ENCODE measurements at places on chromosomes 5 and 9.
A peak's percentile ranks its signal among the peaks of the same experiment; 100 is the strongest.

- DNase-seq: no peak
Measured at GRCh38 chr9:19373527-19373926, 6.5 kb downstream of the RPS6 start.

GRCh38 chr5:169742771-169743296 is 105.8 kb downstream of the DOCK2 start:
- DNase-seq: no peak

GRCh38 chr5:35263266-35263877 is 33.1 kb upstream of the PRLR start:
- DNase-seq: no peak

DNA sequence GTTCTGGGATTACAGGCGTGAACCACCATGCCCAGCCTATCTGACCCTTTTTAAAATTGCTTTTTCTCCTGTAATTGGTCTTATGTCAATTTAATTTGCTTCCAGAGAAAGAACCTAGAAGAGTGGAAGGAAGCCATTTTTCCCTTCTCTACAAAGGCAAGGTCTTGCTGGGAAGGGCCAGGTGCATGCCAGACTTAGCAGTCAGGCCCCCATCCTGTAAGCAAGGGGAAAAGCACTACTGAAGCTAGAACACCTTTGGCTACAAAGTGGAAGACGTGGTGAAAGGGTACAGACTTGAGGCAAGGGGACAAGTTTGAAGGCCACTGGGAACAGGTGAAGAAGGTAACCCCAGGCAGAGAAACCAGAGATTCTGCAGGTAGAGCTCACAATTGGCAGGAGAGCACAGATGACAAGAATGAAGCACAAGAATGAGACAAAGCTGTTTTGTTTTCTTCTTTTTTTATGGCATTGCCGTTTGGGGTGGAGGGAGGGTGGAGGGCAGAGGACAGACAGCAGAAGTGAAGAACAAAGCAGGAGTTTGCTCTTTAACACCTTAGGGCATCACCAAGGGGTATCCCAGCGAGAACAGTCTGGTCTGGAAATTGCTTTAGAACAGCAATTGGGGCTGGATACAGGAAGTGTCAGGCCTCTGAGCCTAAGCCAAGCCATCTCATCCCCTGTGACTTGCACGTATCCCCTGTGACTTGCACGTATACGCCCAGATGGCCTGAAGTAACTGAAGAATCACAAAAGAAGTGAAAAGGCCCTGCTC is 72.9 kb downstream of the SERINC5 start:
- peak; percentile 70 for DNase-seq

- DNase-seq: no peak
Measured at GRCh38 chr5:133319905-133320520, 268.2 kb downstream of the HSPA4 start.

DNA sequence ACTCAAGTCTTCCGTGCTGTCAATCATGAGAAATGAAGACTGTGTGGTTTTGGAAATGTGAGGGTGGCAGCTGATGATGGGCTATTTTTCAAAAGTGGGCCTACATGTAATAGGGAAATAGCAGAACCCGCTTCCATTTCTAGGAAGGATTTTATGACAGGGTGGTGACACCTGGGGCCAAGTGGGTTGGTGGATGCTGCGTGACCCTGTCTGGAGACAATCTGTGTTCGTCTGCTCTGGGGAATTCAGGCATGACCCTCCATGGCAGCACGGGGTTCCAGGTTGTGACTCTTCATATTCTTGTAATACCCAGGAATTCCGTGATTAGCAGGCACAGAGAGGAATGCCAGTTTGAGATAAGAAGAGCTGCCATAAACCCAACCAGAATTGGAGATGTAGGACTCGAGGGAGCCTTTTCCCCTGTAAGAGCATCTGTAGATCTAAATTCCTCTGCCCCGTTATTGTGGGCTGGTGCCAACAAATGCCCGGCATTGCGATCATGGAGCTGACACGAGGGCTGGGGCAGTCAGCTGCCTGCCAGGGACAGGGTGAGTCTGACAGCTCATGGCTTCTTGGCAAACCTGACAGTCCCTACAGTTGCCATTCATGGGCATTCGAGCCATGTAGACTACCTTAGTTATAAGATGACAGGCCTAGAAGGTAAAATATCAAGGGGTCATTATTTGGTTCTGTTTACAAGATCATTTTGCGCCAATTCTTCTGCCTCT is 279.7 kb downstream of the GADD45G start:
- DNase-seq: no peak

- no peak for DNase-seq
Measured at GRCh38 chr5:10896016-10896415, 135.0 kb upstream of the DAP start.

DNA sequence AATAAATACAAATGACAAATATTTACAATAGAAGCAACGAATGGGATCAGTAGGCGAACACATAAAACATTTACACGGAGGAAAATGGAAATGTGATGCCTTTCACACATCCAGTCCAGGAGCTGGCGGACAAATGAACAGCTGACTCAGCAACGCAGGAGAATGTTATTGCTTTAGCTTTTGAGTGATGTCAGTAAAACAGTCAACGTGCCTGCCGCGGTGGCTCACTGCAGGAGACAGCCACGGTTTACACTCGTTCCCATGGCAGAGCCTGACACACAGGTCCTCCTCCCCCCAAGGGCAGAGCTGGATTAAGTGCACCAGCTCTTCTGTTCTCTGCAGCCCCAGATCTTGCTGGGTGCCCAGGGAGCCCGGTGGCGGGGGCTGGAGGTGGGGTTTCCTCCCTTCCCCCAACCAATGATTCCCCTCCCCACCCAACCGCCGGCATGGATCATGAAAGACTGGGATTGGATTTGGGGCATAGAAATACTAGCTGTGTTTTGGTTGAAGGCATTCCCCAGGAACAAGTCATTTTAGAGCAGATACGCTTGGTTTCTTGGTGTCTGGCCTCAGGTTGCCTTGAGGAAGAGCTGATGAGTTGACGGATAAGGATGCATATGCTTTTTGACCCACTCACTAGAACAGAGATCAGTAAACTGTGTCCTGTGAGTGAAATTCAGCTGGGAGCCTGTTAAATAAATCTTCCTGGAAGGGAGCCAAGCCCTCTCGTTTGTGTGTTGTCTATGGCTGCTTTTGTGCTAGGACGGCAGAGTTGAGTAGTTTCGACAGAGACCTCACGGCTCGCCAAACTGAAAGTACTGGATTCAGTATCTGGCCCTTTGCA is 12.5 kb downstream of the STC2 start:
- DNase-seq: no peak

DNA sequence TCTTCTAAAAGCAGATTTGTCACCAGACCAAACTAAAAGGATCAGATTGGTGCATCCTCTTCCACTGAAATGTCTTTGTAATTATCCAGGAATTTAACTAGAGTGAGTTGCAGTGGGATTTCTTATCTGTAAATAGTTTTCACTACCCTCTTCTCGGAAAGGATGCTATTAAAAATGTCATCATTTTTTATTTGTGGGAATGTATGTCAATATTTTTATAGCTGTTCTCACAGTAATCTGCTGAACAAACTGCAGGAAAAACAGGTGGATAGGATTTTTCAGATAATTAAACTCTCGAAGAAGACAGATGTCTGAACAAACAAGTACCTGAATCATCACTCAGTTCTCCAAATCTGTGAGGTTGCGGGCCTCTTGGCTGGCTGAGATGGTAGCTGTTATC is 62.7 kb downstream of the RAB14 start:
- DNase-seq: no peak

DNA sequence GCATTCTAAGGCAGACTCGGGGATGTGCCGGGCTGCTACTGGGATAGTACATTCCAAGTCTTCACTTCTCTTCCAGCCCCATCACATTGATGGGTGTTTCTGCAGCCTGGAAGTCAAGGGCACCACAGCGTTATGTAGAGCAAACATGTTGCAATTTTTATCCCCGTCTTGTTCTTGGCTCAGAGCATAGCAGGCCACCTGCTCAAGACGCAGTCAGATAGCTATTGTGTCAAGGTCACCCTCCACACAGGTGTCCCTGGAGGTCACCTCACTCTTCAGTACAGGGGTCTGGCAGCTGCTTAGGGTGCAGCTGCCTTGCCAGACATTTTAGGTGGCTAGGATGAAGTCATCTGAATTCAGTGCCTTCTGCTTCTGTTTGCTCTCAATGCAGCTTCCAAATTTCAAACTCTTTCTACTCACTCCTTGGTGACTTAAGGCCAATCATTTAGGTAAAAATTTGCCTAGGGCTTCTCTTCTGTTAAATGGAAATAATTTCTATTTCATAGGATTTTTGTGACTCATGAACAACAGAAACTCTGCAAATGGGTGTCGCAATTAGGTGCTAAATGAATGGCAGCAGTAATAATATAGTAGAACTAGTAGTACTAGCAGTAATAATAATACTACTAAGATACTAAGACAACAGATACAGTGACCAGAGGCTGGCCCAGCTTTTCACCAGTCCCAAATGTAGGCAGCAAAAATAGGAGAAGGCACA is 24.3 kb downstream of the KCNV2 start:
- DNase-seq: no peak

DNA sequence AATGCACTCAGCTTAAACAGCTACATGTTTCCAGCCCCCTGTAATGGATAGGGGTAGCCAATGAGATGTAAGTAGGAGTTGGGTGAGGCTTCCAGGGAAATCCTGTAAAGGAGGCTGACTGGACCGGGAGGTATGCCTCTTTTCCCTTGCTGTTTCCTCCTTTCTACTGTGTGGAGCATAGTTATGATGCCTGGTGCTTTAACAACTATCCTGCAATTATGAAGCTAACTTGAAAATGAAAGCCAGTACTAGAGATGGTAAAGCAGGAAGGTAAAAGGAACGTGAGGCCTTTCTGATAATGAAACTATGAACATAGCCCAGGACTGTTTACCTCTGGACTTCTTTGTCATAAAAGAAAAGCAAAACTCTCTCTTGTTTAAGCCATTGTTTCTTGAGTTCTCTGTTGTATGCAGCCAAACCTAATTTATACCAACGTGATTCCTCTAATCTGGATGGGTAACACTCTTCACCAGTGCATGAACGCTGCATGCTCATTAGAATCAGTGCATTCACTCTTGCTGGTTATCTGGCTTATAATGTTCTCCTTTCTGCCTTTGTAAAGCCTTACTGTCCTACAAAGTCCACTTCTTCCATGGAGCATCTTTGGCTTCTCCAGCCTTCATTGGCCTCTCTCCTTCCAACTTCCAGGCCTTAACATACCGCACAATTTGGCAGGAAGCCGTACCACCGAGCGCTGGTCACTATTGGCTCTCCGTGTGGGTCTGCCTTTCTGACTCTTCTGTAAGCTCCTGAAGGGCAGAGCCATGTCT is 8.3 kb upstream of the ARHGEF28 start:
- DNase-seq: no peak

DNA sequence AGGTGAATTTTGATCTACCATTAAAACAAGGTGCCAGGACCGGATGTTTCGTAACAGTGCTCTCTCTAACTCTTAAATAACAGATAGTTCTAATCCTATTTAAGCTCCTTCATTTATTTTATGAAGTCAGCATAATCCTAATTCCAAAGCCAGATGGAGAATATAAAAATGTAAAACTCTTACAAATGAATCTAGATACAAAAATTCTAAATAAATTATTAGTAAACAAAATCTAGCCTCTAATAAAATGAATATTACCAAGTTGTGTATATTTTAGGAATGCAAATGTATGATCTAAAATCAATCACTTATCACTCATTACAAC is 32.4 kb upstream of the IL33 start:
- no peak for DNase-seq

GRCh38 chr5:172870291-172870714 is 36.3 kb downstream of the ERGIC1 start:
- no peak for DNase-seq

- no peak for DNase-seq
Measured at GRCh38 chr9:89079391-89079790, 88.1 kb downstream of the S1PR3 start.

DNA sequence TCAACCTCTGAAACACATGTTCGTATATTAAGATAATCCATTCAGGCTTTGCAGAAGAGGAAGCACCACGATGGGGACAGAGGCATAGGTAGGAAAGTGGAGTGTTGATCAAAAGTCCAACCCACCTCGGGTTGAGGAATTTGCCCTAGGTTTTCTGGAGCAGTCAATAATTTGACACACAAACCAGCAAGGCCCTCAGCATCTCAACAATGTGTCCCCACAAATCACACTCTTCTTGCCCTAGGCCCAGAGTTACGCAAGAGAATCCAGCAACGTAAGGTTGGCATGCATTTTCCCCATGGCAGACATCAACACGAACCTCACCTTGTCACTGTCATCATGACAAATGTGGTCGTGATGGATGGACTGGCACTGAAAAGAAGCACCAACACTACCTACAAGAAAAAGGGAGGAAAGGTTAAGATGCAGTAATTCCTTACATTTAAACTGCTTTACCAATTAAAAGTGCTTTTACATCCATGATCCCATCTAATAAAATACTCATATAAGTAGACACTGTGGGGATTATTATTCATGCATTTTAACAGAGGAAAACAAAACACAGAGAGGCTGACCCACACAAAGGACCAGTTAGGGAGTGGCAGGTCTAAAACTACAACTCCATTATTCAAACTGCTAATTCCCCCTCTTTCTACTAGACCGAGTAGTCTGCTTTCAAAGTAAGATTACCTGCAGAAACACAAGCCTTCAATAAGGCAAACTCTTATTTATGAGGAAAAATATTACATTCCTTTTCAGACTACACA is 24.4 kb upstream of the RNF38 start:
- DNase-seq: no peak

DNA sequence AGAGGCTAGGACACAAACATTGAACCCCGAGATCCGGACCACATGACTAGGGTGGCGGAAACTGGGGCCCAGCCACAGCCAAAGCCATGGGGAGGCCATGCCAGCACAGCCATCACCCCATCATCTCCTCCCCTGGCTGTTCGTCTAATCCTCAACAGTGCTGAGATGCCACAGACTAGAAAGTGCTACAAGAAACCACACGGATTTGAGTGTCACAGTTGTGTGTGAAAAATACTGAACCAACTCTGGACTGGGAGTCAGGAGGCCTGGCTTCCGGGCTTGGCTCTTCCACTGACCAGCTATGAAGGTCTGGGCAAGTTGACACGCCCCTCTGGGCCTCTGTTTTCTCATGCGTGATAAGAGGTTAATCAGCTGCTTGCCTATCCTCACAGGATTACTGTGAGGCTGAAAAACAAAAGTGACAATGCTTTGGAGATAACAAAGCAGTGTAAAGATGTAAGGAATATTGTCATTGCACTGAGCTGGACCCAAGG is 38.8 kb upstream of the SHB start:
- DNase-seq: no peak

DNA sequence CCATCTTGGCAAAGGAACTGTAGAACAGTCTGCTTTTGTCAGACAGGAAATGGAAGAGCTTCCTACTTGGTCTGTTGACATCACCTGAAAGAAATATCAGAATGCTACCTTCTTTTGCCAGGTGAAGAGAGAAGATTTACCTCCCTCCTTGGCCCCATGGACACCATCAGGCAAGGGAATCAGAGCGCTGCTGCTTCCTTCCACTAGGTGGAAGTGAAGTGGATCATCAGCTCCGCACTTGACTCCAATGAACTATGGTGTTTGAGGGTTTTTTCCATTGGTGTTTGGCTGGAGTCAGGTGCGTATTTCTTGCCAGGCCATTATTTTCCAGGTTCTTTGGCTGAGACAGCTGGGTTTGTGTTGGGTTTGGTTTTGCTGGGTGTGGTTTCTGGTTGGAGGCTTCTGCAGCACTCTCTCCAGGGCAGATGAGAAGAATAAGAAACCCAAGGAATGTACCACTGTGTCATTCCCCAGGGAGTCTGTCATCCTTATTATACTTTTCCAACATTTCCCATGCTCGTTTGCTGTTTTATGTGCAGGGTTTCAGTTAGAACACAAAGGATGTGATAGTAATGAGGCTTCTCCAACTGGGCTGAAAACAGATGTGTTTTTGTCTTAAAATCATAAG is 12.4 kb downstream of the SPATA31E1 start:
- DNase-seq: no peak

GRCh38 chr5:89315286-89316100 is 432.5 kb upstream of the MEF2C start:
- no peak for DNase-seq

- no peak for DNase-seq
Measured at GRCh38 chr5:118596255-118596654, 392.1 kb downstream of the DTWD2 start.

Measured in iPS DF 19.7 (cell line).